ENCODE measurements at places on chromosomes 2 and 18. TPM values are rescaled to one million over a fixed set of nuclear protein-coding genes. Genes with fewer than 3 reads are reported as not detected.

The DHRS9 gene
- not detected for total RNA-seq

The EPHA4 gene
- 6.1 TPM for total RNA-seq

The SH3BP4 gene
- 86.6 TPM for total RNA-seq

The HSBP1L1 gene
- total RNA-seq: 1.6 TPM

The GORASP2 gene
- total RNA-seq: 41.4 TPM

The PDE1A gene
- total RNA-seq: 0.36 TPM

The OTOF gene
- not detected for total RNA-seq

The ZNF516 gene
- total RNA-seq: 4.1 TPM

The GKN2 gene
- not detected for total RNA-seq

The M1AP gene
- total RNA-seq: not detected

The IL1F10 gene
- not detected for total RNA-seq

The DSG2 gene
- total RNA-seq: 0.10 TPM

The NTSR2 gene
- not detected for total RNA-seq

DNA sequence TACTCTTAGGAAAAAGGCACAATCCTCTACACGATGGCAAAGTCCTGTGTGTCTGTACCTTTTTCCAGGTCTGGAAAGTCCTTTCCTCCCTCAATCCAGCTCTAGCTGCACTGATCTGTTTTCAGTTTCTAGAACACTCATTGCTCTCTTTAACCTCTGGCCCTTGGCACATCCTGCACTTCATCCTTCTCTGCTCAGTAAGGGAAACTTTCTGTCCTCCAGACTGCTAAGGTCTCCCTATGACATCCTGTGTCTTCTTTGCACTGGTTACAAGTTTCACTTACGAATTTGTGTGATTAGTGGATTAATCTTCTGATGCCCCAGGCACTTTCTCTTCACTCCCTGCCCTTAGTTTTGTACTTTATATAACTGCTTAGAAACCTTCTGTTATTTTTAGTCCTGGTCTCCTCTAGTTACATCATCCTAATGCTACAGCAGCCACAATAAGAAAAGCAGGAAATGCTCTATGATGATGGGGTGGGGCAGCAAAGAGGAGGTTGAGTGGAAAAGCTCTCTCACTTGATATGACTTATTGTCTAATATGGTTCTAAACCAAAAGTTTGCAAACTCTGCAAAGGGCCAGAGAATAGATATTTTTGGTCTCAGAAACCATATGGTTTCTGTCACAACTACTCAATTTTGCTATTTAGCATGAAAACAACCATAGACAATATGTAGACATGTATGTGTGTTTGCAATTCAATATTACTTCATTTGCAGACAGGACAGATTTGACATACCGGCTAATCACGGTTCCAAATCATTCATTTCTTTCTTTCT is 568.2 kb downstream of the THSD7B start:
- peak; percentile 84 for DNase-seq

DNA sequence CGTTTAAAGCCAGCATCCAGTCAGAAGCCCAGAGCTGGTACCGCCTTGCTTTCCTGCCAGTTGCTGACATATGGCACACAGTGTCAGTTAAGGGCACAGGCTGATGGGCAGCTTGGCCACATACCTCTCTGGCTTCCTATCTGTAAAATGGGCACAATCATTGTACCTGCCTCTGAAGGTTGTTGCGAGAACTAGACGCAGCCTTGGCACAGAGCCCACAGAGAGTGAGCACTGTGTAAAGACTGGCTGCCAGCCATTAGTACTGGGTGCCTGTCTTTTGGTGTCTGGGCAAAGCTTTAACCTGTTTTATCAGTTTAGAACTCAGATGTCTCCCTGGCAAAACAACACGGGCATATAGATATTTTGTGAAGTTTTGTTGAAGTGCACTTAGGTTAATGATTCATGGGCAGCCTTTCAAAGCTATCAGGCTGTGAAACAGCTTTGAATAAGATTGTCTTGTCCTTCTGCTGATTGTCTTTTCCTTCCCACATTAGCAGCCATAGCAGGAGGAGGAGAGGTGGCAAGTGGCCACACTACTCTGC is 269.5 kb downstream of the NEDD4L start:
- no peak for DNase-seq

- DNase-seq: peak; percentile 91
Measured at GRCh38 chr2:98608116-98608961, at the start of the genes COA5 and UNC50. COA5 (minus strand) TSS chr2:98608512; CDS start chr2:98608405, 107 bp downstream. UNC50 (plus strand) TSS chr2:98608589; CDS start chr2:98609760, 1,171 bp downstream.

DNA sequence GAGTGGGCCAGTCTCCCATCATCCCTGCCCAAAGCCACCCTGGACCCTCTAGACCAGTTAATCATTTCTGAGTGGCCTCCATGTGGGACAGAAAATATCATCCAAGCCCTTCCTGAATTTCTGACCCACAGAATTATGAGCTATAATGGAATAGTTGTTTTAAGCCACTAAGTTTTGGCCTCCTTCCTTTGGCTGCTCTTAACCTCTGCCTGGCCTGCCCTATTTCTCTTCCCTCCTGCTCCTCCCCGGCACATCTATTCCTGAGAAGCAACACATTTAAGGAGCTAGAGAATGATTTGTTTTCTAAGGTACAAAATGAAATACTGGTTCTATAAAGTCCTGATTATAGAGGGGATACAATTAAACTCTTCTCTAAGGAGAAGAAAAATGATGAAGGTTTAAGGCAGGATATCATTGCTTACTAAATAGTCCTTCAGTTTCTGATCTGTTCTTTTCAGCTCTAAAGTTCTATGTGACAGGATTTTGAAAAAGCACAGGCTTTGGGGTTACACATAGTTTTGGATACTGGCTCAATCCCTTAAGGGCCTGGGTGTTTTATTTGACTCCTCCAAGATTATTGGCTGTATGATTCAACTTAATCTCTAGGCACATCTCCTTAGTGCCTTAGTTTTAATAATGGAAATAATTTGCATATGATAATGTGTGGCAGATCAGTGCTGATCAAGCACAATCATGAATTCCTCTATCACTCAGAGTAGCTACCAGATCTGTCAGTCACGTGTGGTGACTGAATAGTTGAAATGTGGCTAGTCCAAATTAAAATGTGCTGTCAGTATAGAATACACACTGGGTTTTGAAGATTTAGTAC is 240.3 kb downstream of the VAPA start:
- DNase-seq: no peak

- DNase-seq: no peak
Measured at GRCh38 chr2:113061241-113061640, 2.2 kb downstream of the IL36RN start.

DNA sequence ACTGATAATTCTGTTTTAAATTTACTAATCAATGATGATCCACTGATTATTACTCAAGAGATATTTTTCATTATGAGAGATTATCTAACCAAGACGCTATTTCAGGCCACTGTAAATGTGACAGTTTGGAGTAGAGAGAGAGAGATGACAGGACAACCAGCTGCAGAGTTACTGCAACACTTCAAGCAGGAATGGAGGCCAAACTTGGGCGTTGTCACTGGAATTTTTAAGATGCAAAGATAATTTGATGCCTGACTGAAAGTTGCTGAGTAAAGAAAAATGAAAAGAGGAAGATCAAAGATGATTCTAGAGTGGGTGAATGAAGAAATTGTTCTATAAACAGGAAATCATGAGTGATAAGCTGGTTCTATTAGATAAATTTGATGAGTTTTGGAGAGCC is 1302.1 kb upstream of the TMEFF2 start:
- no peak for DNase-seq

- no peak for DNase-seq
Measured at GRCh38 chr2:110888411-110888810, 156.0 kb downstream of the ACOXL start.

- DNase-seq: peak; percentile 5
Measured at GRCh38 chr18:5969989-5970403, 74.7 kb upstream of the TMEM200C start.

DNA sequence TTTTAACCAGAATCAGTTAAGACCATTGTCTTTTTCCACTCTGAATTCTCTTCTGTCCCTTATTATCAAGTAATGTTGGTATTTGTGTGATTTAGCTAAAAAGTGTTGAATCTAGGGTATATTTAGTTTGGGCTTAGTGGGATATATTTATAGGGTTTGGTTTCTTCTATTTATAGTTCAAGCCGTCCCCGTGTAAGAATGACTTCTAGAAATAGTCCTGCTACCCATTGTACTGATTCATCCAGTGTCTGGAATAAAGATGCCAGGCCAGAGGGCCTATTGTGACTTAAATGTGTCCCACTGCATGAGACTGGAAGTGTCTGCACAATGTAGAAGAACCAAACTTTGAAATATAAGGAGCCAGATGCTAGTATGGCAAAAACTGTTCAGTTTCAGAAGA is 364.8 kb downstream of the TNS1 start:
- DNase-seq: no peak

DNA sequence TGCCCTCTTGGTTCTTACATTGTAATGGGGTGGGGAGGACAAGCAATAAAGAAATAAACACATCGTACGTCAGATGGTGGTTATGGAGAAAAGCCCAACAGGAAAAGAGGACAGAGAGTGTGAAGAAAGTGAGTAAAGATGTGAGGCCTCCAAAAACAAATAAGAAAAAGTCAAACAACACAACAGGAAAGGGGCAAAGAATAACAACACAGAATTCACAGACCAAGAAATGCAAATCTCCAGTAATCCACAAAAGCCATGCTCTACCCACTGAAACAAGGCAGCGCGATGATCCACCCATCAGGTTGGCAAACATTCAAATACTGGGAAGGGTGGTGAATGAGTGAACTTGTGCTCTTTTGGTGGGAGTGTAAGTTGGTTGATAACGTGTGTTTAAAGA is 16.7 kb upstream of the DUSP2 start:
- no peak for DNase-seq

DNA sequence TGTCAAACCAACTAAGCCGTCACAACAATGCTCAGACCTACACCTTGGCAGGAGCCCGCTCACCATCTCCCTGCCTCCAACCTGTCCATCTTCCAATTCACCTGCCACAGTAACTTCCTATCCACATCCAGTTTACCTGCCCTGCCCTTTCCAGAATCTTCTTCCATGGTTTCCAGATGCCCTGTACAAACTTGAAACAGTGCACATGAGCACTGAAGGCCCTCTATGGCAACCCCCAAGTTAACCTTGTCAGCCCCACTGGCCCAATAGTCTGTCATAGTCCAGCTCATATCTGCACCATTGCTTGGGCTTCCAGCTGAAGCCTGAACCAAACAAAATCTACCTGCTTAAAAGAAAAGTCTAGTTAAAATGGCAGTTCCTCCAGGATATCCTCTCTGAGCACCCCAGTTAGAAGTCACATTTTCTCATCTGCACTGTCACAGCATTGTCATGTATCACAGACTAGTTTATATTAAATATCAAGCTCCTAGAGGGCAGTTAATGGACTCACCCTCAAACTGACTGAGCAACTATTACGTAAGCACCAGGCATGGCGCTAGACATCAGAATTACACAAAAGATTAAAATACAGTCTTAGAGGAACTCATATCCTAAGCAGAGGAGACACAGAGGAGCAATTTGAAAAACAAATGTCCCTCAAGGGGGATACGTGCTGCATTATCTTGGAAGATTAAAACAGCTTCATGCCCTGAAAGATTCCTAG is 11.6 kb downstream of the NFE2L2 start:
- no peak for DNase-seq

- DNase-seq: no peak
Measured at GRCh38 chr2:23204685-23205242, 180.2 kb upstream of the KLHL29 start.

- no peak for DNase-seq
Measured at GRCh38 chr2:203621981-203622515, 84.4 kb upstream of the CD28 start.

DNA sequence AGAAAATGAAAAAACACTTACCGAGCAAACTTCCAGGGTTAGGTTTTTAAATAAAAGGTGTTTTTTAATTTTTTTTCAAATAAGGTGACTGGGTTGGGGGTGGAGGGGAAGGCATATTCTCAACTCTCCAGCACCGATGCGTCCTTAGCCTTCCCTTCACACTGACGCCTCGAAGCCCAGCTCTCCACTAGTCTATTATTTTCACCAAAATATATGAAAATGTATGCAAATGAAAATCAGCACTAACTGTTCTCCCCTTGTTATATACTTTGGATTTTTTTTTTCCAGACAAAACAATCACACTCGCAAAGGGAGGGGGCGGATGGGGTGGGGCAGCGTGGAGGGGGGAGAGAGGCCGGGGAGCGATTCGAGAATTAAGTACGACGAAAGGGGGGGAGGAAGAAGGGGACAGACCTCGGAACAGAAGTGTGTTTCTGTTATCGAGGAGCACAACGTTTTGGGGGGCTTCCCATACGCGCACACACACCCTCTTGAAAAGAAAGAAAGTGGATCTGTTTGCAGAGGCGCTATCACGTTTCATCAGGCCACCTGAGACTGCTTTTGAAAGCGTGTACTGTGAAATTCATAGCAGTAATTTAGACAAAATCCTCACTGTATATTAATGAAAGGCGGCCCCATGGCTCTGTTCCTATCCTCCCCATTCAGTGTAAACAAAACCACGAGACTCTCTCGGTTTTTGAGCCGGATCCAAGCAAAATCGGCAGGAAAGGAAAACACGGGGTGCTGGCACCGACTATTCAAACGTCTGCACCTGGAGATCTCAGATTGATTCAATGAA is 2.4 kb upstream of the POU3F3 start:
- DNase-seq: no peak

DNA sequence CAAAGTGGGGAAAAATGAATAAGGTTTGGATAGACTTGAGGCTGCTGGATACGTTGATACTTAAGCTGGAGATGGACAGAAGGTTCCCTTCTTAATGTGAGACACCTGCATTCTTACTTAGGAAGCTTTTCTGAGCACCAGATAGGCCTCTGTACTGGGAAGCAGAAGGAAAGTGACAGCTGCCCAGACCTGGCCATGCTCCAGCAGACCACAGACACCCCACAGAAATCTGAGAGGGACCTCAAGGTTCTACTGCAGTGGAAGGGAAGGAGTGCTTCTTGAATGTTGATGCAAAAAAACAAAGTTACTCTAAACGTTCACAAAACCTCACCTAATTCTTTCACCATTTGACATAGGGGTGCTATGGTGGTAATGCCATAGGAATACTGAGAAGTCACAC is 642.1 kb upstream of the ID2 start:
- DNase-seq: no peak

- no peak for DNase-seq
Measured at GRCh38 chr2:239312741-239313667, 87.8 kb downstream of the HDAC4 start.

DNA sequence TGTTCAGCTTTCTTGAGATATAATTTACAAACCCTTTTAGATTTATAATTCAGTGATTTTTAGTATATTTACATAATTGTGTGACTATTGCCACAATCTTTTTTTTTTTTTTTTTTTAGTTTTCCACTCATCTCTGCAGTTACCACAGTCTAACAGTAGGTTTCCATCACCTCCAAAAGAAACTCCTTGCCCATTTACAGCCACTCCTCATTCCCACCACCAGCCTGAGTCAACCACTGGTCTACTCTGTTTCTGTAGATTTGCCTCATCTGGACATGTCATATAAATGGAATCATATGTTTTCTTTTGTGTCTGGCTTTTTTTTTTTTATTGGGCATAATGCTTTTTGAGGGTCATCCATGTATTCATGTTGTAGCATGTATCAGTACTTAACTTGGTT is 16.1 kb downstream of the MTX2 start:
- peak; percentile 49 for DNase-seq

GRCh38 chr2:62302631-62303435 is 106.9 kb downstream of the B3GNT2 start:
- no peak for DNase-seq
